ENCODE measurements at places on chromosomes 7 and 10.

- no peak for DNase-seq
Measured at GRCh38 chr10:120493411-120494312, 36.6 kb downstream of the PLPP4 start.

DNA sequence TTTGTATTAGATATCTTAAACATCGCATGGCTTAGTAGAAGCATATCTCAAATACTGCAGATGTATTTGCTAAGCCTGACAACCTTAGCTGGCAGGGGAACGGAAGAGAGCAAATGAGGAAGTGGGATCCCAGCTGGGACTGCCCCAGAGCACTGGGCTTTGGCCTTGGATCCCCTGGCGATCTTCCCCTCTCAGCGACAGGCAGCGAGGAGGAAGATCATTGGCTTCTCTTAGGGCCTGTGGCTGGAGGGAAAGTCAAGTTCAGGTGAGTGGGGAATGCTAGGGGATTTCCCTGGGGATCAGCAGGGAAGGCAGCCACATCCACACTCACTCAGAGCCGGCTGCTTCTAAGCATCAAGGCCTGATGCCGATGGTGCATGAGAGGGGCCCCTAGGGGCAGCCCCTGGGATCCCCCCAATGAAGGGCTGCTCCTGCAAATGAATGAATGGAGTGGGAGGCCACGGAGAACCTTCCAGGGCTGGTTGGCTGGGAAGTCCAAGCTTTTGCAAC lies 42.0 kb downstream of the LYZL2 start:
- no peak for DNase-seq

GRCh38 chr7:101241443-101242349 lies 3.2 kb downstream of the FIS1 start:
- no peak for DNase-seq

DNA sequence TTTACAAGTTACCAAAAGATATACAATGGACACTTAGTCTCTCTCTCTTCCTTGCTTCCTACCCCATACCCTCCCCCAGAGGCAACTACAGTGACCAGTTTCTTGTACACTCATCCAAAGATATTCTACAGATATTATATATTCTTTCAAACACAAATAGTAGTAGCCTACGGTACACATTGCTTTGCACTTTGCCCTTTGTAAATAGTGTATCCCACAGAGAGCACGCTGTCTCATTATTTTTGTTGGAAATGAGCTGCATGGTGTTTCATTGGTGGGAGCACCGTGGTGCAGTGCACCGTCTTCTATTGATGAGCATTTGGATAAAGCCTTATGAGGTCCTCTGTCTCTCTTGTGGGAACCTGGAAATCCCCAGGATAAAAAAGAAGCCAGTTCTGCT lies 24.2 kb downstream of the STRA8 start:
- no peak for DNase-seq

- DNase-seq: no peak
Measured at GRCh38 chr10:1058017-1058416, 1.8 kb downstream of the WDR37 start.

GRCh38 chr10:132939957-132940790 lies 2.2 kb downstream of the CFAP46 start:
- DNase-seq: no peak

GRCh38 chr10:26457088-26457487 lies 18.9 kb downstream of the APBB1IP start:
- DNase-seq: no peak

DNA sequence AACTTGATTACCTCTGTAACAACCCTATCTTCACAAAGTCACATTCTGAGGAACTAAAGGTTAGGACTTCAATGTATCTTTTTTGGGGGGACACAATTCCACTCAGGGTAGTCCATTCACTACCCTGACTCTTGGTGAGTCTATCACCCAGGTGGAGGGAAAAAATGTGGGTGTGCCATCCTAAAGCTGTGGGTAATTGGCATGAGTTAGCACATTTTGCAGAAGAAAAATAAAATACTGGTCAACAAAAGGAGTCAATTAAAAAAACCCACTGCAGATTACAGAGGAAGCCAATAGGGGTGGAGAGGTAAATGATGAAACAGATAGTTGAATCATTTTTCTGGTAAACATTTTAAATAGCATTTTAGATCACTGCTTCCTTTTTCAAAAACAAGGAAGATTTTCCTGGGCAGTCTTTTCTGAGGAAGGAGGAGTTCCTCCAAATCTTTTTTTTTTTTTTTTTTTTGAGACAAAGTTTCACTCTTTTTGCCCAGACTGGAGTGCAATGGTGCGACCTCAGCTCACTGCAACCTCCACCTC lies 5.1 kb upstream of the BLVRA start:
- no peak for DNase-seq

DNA sequence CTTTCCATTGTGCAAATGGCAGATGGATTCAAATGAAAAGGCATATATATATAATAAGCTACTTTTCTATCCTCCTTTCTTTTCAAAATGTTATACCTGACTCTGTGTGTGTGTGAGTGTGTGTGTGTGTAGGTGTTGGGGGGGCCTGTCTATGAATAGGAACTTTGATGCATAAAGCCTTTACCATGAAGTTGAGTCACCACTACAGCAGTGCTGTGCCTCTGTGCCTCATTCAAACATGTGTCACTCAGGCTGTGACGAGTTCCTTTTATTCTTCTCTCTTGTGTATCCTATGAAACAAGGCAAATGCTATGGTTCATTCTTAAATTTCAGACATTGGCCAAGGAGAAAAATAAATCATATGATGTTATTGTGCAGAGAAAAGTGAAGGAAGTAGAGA lies 52.7 kb upstream of the DKK1 start:
- no peak for DNase-seq

- no peak for DNase-seq
Measured at GRCh38 chr10:8049865-8050555, 4.5 kb upstream of the GATA3 start.

GRCh38 chr10:103812004-103812403 lies 43.4 kb downstream of the SH3PXD2A start:
- DNase-seq: no peak

DNA sequence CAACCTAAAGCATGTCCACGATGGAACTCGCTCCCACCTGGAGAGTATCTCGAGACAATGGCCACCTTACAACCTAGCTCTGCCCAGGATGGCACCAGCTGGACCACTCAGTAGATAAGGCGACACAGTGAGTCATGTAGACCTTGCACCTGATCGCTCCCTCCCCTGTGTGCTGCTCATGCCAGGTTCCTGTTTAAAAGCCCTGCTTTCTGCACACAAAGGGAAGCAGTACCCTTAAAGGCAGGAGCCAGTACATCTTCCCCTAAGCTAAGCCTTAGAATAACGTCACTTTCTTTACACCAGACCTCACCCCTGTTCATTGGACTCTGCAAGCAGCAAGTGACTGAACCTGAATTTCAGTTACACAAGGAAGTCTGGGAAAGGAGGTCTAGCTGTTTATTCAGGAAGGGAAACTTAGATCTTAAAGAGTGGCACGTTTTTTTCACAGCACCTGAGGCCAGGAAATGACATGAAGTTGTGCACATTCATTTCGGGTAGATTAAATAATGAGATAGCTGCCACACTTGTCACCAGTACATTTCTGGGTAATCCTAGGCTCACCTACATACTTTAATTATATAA lies 117.9 kb downstream of the MTPAP start:
- DNase-seq: no peak

DNA sequence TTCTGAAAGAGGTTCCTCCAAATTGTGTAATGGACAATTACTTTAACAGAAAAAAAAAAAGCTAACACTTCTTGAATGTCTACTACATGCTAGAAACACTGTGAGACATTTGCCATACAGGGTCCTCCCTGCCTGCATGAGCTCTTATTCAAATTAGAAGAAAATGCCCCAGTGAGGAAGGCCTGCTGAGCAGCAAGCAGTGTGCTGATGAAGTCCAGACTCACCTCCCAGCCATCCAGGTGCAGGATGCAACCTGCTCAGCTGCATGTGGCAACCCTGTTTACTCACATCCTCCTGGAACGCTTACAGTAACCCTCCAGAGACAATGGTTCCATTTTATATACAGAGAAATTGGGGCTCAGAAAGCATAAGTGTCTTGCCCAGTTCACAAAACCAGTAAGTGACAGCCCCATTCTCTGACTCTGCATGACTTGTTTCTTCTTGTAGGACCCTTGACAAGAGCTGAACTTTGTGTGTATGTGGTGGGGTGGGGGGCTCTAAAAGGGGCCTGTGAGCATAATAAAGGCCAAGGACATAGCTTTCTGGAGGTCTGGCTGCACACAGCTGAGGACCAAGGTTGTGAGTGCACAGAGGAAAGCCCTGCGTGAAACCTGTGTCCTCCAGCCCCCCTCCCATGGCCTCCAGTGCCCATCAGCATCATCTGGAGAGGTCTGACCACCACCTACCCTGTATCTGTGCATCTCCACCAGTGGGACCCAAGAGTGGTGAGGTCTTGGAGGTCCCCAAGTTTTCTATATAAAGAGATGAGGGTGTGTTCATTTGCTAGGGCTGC lies 387.8 kb downstream of the GRID1 start:
- no peak for DNase-seq

- no peak for DNase-seq
Measured at GRCh38 chr10:72006026-72006425, 41.8 kb downstream of the CHST3 start.

DNA sequence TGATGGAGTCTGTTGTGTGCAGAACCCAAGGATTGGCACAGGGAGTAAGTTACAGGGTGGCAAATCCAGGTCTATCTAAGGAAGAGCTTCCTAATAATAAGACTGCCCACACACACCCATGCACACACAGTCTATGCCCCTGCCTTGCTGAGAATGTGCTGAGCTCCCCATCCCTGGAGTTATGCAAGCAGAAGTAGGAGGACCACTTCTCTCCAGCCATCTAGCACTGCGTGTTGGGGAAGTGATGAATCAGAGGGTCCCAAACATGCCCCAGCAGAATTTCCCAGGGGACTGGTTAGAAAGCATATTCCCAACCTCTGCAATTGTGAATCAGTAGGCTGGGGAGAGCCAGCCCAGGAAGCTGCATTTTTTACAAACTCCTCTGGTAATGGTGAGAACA lies 117.2 kb downstream of the CDH23 start:
- DNase-seq: no peak

DNA sequence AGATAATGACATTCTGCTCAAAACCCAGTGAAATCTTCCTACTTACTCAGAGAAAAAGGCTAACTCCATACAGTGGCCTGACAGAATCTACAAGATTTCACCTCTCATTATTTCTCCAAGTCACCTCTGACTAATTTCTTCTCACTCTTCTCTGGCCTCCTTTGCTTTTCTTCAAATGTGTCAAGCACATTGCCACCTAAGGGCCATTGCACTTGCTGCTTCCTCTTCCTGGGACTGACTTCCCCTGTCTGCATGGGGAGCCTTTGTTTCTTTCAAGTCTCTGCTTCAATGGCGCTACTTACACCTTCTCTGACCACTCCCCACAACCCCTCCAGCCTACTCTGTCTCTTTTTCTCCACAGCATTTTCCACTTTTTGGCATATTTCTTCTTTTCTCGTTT lies 36.0 kb downstream of the PRTFDC1 start:
- no peak for DNase-seq

DNA sequence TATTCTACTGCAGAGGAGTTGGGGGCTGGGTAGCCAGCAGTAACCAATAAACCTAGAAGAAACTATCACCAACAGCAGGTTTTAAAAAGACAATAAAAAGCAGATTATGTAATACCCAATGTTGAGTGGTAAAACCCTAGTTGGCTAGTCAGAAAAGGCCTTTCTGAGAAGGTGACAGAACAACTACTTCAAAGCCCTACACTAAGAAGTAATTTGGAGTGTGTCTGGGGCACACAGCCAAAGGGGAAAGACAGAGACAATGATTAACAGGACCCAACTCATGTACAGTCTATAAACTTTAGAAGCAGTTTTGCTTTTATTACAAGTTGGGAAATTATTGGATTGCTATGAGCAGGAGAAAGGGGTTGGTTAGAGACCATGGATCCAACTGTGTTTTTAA lies 77.2 kb upstream of the TMEM106B start:
- no peak for DNase-seq

DNA sequence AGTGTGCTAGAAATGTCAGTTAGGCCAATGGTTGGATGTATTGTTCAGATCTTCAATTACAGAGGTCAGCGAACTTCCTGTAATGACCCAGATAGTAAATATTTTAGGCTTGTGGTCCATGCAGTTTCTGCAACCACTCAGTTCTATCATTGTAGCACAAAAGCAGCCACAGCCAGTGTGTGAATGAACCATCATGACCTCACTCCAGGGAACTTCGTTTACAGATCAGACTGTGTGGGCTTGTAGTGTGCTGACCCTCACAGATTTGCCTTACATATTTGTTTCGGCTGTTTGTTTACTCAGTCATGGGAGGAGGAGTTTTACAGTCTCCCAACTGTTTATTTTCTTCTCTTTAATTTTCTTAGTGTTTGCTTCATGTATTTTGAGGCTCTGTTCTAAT lies 55.4 kb downstream of the LANCL2 start:
- no peak for DNase-seq

DNA sequence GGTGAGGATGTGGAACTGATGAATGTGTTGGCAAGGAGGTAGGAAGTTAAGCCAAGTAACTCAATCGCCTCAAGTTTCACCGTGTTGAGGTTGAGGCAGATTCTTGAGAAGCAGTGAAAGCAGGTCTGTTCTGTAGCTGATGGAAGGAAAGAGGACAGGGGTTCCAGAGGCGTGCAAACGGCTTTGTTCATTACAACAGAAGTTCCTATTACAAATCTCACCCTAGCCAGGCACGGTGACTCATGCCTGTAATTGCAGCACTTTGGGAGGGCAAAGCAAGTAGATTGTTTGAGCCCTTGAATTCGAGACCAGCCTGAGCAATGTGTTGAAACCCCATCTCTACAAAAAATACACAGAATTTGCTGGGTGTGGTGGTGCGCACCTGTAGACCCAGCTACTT lies 36.9 kb upstream of the PTF1A start:
- no peak for DNase-seq

GRCh38 chr10:17196045-17196444 lies 5.4 kb downstream of the TRDMT1 start:
- no peak for DNase-seq

DNA sequence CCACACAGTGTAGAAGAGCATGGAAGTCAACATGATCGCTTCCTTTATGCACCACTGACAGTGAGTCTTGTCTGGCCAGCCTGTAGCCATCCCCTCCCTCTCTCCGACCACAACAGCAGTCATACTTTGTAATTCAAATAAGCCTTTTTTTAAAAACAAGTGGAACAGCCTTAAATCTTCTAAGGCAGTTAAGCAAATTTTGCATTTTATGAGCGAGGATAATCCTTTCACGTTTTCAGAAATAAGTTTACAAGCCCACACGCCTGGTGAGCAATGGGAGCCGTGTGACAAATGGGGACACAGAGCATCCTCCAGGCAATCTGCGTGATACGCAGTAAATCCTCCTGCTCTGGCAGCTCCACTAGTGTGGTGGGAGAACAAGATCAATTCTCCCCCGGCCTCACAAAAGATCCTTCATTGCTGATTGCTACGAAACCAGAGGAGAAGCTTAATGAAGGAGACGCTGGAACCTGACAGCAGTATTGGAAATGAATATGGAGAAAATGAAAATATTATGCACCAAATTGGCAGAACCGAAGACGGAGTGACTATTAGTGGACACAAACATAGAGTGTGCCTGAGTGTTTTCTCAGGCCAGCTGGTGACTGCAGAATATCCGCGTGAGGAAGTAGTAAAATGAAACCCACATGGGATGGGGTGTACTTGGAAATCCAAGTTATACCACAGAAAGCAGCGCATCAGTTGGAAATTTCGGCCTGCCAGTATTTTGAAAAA lies 104.2 kb upstream of the CDCA7L start:
- no peak for DNase-seq

- DNase-seq: no peak
Measured at GRCh38 chr10:79266543-79267312, 80.5 kb upstream of the PPIF start.
